ENCODE measurements at places on chromosomes 7 and 10.

GRCh38 chr7:7967886-7968543 is 581 bp upstream of the GLCCI1 start:
- DNase-seq = no peak

DNA sequence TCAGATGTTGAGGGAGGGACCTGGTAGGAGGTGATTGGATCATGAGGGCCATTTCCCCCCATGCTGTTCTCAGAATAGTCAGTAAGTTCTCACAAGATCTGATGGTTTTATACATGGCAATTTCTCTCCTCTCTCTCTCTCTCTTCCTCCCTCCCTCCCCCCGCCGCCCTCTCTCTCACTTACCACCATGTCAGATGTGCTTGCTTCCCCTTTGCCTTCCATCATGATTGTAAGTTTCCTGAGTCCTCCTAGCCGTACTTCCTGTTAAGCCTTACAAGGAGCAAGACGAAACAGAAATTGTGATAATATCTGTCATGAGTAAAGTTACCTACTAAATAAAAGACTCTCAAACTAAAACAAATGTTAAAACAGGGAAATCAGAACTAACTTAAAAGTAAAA is 19.9 kb upstream of the GPR141 start:
- no peak for DNase-seq

GRCh38 chr7:152663148-152663740 is 12.7 kb downstream of the XRCC2 start:
- DNase-seq = no peak

DNA sequence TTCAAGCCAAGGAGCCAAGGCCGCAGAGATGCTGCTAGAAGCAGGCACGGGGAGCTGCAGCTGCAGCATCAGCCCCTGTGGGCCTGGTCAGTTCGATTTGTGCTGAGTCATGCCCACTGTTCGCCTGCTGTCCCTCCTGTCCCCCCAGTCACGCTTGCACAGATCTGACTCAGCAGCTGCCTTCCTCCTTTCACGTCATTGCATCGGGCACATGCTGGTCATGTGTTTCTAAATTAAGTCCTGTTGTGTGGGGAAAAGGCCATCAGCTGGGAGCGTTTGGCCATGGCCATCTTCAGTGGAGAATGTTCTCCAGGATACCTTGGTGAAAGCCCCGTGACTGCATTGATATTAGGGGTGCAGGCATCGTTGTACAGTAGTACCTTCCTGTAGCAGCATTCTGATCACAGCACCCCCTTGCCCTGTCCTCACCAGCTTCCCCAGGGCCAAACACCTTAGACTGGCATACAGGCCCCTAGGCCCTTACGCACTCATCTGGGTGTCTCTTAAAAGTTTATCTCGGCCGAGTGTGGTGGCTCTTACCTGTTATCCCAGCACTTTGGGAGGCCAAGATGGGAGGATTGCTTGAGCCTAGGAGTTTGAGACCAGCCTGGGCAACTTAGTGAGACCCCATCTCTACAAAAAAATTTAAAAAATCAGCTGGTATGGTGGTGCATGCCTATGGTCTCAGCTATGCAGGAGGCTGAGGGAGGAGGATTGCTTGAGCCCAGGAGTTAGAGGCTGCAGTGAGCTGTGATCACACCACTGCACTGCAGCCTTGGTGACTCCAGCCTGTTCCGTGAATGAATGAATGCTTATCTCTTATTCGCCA is 23.2 kb downstream of the POR start:
- DNase-seq = no peak

DNA sequence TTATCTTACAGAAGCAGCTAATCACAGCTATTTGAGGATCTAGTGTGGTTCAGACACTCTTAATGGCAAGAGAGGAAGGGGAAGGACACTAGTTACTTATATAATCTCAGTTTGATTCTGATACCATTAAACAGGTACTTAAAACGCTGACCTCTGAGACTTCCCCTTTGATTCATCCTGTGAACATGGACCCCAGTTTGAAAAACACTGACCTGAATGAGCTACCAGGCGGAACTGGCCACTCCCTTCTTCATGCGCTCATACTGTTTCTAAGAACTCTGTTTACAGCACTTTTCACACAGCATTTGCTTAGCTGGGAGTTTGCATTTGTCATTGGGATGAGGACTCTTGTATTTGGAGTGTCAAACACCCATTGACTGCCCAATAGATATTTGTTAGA is 45.7 kb downstream of the BEND7 start:
- no peak for DNase-seq

DNA sequence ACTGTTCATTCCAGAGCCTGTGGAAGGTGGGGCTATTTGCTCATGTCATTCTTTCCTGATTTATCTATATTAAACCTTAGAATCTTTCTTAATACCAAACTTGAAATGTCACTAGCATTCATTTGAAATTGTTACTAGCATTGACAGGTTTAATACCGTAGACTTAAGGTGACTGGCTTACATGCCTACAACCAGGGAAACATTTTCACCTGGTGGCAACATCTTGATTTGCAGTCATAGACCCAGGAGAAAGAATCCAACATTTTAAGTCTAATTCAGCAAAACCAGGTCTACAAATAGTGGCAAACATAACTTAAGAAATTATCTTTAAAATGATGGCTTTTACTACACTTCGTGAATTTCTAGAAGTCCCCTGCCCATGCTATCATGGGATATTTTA is 353.7 kb downstream of the HTR7 start:
- DNase-seq = no peak

- no peak for DNase-seq
Observed at GRCh38 chr7:24637021-24637420, 63.8 kb downstream of the PALS2 start.

- no peak for DNase-seq
Observed at GRCh38 chr7:69211739-69212138, 386.5 kb upstream of the AUTS2 start.

DNA sequence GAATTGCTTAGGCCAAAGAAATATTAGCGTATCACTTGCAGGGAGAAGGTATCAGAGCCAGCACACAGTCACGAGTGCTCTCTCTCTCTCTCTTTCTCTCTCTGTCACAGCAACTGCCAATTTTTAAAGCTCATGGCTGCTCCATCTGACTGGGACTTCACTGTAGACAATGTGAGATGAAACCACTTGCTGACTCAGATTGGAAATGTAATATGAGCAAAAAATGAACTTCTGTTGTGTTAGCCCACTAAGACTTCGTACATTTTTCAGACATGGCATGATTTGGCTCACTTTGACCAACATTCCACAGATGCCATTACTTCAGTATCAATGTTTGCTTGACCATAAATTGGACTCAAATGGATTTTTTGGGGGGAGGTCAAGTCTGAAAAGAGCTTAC is 68.1 kb downstream of the DGKB start:
- DNase-seq = no peak

DNA sequence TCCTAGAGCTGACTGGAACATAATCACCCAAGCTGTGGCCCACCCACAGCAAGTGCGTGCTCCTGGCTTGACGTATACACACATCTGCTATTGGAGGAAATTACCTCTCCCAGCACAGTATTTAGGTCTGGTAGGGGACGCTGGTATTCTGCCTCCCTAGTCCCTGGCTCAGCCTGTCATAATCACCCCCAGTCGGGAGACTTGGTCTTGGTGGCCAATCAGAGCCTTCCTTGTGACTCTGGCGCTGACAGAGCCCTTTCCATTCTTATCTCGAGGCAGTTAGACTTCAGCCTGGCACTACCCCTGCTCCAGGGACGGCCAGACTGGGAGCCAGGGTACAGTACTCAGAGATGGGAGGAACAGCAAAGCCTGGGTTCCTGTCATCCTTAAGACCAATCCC is 14.3 kb upstream of the PRKAG2 start:
- no peak for DNase-seq

- DNase-seq = no peak
Observed at GRCh38 chr10:60778971-60779796, 906 bp downstream of the CDK1 start.

DNA sequence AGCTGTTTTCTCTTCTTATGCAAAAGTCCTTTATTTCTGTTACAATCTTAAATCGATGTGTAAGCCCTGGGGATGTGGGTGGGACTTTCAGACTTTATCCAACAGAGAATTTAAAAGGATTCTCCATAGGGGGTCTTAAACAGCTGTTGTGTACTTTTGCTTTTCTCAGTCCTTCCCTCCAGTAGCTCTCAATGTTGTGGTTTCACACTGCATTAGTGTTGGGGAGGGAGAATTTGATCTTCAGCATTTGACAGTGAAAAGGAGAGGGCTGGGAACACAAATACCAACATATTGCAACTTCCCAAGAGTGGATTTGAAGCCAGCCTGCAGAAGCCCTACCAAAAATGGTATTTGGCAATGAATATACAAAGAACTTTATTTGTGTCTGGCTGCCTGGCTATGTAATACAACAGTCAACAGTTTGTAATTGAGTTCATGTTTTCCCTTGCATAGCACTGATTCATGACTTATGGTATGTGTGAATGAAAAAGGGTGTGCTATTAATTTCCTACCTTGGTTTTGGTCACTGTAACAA is 80.1 kb upstream of the CAPZA2 start:
- DNase-seq = no peak

- no peak for DNase-seq
Observed at GRCh38 chr7:131521651-131522163, 34.7 kb downstream of the PODXL start.

DNA sequence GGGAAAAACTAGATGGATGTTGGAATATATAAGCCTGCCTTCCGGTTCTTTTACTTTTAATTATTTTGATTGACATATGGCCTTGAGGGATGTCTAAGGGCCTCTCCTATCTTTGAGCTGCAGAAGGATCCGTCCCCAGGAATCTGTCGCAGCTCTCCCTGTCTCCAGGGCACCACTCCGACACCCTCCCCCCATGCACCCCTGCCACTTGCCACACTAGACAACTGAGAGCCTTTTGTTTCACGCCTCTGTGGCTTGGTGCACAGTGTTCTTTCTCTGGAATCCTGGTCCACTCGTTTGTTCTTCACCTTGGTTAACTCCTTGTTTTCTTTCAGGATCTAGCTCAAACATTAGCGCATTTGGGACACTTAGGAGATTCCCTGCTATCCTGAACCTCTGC is 124.1 kb upstream of the EFCAB10 start:
- no peak for DNase-seq

GRCh38 chr7:104458875-104459274 is 130.5 kb downstream of the LHFPL3 start:
- no peak for DNase-seq
